Activated CD4-positive, alpha-beta memory T cell treated with anti-CD3 and anti-CD28 coated beads, Interleukin-2, amount 10 ng/mL, durations not matched to agents 7 days and 5 days (primary cell): ENCODE measurements at places on chromosomes 7 and 10. TPM values are rescaled to one million over a fixed set of nuclear protein-coding genes. Genes with fewer than 3 reads are reported as not detected.

DNA sequence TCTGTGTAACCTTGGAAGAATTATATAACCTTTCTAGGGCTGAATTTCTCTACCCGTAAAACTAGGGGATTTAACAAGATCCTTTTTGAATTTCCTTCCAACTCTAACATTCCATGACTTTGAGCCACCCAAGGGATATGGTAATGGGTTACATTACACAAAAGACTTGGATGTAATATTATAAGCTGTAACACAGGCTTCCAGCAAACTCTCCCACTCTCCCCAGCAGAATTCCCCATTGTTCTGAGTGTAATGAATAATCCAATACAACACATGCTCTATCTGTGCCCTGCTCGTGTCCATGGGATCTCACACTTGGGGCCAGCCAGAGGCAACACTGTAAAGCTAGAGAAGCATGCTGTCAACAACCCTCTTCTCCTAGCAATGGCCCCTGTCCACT is 790.6 kb upstream of the AUTS2 start:
- no peak for DNase-seq

DNA sequence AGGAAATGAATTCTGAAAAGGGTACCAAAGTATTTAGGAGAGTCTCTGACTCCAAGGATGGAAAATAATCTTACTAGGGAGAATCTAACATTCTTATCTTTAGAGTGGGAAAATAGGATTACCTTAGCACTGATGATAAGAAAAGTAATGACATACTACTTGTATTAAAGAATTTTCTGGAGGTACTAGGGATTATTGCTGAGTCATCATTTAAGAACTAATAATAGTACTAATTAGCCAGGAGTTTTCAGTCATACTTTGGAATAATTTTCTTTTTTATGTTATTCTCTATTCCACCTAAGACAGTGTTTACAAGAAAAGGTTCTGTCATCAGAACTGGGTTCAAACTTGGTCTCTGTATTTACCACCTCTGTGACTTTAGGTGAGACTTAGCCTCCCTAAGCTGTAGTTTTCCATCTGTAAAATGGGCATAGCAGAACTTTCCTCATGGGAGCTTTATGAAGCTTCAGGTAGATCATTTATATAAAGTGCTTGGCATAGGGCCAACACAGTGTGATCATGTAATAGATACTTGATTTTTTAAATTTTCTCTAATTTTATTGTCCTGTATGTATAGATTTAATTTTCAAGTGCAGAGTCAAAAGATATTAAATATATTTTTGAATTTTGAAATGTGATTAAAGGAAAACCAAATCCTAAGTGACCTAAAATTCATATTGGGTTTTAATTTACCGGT is 20.4 kb downstream of the ITGB8 start:
- DNase-seq: no peak

Gene OR2A12
- not detected for total RNA-seq

GRCh38 chr10:99676426-99676825 is 17.1 kb downstream of the ENTPD7 start:
- no peak for DNase-seq

Gene CYP3A7
- total RNA-seq: not detected

DNA sequence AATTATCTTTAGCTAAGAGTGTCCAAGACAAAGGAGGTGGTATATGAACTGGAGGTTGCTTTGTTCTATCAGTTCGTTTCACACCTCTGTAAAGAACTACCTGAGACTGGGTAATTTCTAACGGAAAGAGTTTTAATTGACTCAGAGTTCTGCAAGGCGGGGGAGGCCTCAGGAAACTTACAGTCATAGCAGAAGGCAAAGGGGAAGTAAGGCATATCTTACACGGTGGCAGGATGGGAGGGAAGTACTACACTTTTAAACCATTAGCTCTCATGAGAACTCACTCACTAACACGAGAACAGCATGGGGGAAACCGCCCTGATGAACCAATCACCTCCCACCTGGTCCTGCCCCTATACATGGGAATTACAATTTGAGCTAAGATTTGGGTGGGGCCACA is 1202.3 kb upstream of the LRRTM3 start:
- no peak for DNase-seq

DNA sequence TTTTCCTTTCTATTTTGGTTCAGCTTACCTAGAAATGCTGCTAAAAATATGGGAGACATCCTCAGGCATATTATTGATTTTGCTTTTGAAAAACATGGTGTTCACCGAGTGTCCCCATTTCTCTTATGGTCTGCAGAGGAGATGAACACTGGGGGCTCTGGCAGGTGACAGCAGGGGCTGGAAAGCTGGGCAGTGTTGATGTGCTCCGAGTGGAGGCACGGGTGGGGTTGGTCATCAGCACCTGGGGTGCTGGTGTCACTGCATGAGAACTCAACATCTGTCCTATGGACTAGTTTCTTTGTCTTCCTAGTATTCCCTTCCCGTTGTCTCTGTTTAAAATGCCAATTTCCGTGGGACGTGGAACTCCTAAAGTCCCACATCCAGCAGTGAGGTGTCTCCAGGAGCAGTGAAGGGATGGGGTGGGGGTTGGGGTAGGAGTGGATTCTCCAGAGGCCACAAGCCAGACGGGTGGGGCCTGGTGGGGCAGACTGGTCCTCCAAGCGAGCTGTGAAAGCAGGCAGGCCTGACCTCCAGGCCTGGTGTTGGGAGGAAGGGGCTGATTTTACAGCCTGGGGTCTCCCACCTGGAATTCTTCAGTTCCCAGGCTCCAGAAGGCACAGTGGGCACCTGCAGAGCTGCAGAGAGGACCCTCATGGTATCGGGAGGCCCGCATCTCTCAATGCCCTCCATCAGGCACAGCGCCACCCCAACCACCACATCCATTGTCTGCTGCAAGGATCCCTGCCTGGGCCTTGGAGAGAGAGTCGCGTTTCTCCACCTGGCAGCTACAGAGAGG is 24.4 kb downstream of the ZNF775 start:
- DNase-seq: no peak

- no peak for DNase-seq
These were observed 44.9 kb downstream of the CAV1 start for GRCh38 chr7:116569737-116570136.

DNA sequence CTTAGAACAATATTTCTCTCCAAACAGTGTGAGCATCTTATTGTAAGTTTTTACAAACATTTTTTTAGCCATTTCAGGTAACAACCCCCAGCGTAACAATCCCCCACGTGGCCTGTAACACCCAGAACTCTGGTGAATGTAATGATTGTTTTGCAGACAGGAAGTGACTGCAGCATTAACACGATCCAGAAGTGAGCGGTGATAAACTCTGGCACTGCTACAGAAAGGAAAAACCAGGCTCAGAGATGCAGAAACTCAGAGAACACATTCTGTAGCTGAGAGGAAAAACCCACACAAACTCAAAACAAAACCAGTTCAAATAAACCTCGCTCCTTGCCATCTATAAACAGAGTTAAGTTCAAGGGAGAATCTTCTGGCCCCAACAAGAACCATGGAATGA is 285.7 kb downstream of the FGFR2 start:
- no peak for DNase-seq

Gene PHYH
- 10.9 TPM for total RNA-seq

Gene C7orf33
- not detected for total RNA-seq

Gene HSPA12A
- 0.18 TPM for total RNA-seq

GRCh38 chr10:61935077-61935476 is 33.6 kb downstream of the ARID5B start:
- no peak for DNase-seq

Gene AFAP1L2
- 1.5 TPM for total RNA-seq

DNA sequence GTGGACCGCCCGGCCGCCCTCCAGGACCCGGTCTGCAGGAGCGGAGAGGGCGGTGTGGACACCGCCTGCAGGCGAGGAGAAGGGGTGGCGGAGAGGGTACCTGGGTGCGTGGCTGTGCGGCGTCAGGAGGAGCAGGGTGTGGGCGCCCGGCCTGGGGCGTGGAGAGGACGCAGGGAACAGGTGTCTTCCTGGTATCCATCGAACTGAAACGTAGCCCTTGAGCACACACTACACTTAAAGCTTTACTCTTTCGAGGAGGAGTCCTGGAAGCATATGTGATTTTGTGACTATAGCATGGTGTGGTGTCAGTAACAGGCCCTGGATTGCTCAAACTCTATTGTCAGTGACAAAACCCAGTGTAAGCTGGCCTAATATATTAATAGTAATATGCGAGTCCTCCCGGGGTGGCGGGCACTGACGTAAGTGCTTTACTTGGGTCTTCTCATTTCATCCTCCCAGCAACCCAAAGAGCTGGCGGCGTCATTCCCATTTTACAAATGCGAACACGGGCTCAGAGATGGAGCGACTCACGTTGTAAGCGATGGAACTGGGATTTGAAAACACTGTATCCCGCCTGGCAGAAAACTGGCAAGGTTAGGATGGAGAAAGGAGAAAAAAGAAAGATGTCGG is 508 bp upstream of the TECPR1 start:
- no peak for DNase-seq

DNA sequence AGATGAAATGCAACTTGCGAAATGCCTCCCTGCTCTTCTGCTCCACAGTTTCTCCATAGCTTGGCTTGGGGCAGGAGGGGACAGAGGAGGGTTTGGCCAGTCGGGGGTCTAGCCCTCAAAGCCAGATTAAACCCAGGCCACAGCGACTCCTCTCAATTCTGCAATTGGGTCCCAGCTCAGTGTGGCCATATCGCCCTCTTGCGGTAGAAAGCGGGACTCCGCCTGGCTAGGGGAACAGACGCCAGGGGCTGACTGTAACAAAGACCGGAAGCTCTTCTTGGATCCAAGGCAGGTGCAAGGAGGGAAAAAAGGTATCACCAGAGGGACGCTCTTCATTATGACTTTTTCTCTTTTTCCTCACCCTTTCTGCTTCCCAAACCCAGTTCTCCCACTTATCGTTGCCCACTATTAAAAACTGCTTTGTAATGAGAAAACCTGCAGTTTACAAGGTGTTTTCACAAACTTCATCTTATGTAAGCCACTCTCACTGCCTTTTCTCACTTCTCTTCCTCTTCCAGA is 36.6 kb upstream of the TNPO3 start:
- DNase-seq: peak; percentile 88

Gene SPDYE1
- not detected for total RNA-seq

GRCh38 chr7:155889636-155890511 is 77.6 kb upstream of the SHH start:
- DNase-seq: no peak

Gene TAS2R41
- not detected for total RNA-seq

Gene KIF11
- total RNA-seq: 79.5 TPM

GRCh38 chr10:29620112-29620690 is 14.6 kb downstream of the SVIL start:
- no peak for DNase-seq

DNA sequence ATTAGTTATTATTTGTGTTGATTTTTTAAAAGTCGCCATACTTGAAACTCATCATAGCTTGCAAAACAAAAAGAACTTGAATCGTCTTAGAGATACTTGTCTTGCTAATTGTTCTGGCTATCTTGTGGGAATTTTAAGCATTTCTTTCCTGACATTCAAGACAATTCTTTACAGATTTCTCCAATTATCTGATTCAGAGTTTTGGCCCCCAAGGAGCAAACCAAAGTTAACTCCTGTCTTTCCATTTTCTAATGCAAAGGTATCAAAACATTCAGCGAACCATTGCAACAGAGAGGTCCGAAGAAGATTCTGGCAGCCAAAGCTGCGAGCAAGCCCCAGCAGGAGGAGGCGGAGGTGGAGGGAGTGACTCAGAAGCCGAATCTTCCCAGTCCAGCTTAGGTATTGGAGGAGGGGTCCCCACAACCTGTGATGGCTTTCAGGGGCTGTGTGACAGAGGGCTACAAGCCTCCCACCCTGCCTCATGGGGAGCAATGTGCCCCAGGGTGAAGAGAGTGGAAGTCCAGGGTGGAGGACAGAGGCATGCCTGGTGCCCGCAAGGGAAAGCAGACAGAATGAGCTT is 119.4 kb upstream of the STK17A start:
- no peak for DNase-seq

Gene DYDC2
- not detected for total RNA-seq

DNA sequence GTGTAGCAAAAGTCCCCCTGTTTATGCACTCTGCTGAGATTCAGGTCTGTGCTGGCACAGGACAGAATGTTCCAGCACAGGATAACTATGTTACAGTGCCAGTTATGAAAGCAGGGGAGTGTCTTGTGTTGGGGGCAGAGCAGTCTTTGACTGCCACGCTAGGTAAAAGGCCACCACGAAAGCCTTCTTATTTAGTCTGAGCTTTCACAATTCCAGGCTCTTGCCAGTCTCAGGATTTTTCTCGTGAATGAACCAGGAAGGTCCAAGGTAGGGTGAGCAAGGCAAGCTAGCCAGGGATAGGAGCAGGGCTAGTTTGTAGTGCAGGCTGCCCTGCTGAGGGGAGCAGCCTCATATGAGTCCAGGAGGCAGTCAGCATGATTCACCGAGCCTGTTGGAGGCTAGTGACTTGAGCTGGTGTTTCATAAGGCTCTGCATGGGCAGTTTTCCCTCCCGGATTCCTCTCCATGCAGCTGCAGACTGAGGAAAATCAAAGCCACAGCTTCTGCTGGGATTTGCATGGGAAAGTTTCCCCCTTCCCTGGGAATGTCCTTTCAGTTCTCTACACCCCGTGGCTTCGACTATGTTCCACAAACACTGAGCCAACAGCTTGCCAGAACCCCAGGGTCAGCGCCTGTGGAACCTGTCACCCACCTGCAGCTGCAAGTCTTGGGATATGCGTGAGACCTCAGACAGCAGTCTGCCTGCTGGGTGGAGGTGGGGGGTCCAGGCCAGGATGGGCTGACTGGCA is 112.3 kb downstream of the JCAD start:
- DNase-seq: no peak

DNA sequence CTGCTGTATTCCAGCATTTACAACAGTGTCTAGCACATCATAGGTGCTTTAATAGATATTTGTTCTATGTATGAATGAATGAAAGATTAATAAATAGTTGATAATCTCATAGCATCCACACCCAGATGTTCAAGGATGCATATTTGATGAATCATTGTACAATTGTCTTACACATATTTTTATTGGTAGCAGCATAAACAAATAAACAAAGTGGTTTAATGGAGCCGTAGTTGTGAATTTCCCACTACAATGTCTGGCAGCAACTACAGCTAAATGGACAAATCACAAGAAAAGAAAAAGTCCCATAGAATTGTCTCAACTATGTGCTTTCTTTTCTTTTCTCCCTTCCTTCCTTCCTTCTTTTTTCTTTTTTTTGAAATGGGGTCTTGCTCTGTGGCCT is 150.8 kb downstream of the NRP1 start:
- DNase-seq: no peak

- DNase-seq: no peak
These were observed 762.4 kb downstream of the REEP3 start for GRCh38 chr10:64283621-64284020.

GRCh38 chr7:133808493-133808866 is 318.7 kb upstream of the LRGUK start:
- no peak for DNase-seq

- DNase-seq: no peak
These were observed 1502.8 kb upstream of the LRRTM3 start for GRCh38 chr10:65423043-65423442.

Gene MYL7
- total RNA-seq: not detected
